GM19239 (cell line): ENCODE measurements at places on chromosomes 7 and 10.

- DNase-seq: no peak
Measured at GRCh38 chr10:84428711-84429110, 100.3 kb downstream of the CCSER2 start.

GRCh38 chr10:5447611-5448071 lies 35.3 kb downstream of the NET1 start:
- DNase-seq: no peak

- DNase-seq: no peak
Measured at GRCh38 chr10:43128958-43129706, 9.1 kb upstream of the CSGALNACT2 start.

DNA sequence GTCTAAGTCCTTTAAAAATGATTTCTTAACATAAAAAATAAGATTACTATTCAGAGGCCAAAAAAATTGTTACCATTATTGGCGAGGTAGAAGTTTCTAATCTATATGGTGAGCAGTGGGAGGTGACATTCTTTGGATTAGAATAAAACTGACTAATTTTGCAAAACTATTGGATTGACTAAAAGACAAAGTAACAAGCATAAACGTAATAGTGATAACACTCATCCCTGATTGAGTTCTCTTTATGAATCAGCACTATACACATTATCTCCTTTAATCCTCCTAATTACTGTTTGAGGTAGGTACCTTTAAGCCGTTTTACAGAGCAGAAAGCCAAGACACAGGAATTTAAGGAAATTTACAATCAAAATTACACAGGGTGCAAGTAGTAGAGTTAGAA lies 139.2 kb upstream of the NRP1 start:
- no peak for DNase-seq

- no peak for DNase-seq
Measured at GRCh38 chr7:131385039-131385605, 57.4 kb downstream of the MKLN1 start.

DNA sequence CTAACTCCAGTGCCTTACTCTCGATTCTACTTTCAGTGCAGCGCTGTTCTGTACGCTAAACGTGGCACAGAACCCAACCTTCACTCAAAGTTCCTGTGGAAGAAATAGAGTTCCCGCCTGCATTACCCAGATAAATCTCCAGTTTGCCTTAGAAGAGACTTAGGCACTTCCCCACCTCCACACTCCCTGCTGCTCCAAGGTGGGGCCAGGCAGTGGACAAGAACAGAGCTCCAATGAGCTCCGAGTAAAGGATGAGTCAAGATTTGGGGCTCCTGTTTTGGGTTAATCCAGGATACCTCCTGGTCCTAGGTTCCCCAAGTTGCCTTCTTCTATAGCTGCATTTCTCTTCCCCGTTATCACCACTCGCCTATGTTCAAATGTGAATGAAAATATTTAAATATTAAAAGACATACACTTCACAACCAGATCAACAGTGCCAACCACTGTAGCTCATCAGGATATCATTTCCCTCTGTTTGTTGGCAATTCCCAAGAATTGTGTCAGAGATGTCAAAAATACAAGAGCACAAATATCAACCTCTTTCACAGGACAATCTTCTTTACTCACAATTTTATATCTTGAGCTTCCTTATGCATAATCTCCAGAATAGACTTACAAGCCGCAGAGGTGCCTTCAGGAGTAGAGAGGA lies 48.0 kb downstream of the MALSU1 start:
- no peak for DNase-seq
